Fibroblast of lung (primary cell): ENCODE measurements at places on chromosomes 6 and 20. TPM values are rescaled to one million over a fixed set of nuclear protein-coding genes. Genes with fewer than 3 reads are reported as not detected.

INSM1 gene
- total RNA-seq = not detected in 2 replicates

DNA sequence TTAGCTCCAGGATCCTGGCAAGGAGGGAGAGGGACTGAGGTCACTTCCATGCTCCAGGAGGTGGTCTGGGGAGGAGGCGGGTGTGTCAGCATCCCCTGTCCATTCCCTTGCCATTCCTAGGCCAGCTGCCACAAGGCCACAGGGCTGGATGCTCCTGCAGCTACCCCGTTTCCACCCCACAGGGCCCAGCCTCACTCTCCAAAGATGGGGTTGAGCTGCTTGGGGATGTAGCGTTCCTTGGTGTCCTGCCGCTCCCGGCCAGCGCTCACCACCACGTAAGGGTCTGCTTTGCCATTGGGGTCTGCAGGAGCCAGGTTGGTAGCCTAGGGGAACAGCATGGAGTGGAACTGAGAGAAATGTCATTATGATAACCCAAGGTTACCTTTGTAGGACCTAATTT lies 23.0 kb downstream of the ERGIC3 start:
- no peak for DNase-seq

GRCh38 chr20:8909596-8909995 lies 159.3 kb upstream of the PLCB4 start:
- no peak for DNase-seq

DNA sequence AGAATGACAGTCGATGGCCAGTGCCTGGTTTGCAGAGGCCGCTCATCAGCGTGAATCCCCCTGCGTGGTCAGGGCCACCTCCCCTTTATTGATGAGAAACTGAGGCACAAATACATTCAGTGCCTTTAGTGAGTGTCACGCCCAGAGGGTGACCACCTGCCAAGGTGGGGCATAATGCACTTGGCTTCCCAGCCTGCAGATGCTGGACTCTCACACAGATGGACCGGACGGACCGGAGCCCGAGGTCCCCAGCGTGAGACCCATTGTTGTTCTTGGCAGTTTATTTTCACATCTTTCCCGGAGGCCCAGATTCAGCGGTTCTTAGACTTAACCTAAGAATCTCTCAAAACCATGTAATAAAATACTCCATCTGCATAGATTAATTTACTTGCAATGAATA lies 74.4 kb downstream of the YTHDF1 start:
- DNase-seq = no peak

DNA sequence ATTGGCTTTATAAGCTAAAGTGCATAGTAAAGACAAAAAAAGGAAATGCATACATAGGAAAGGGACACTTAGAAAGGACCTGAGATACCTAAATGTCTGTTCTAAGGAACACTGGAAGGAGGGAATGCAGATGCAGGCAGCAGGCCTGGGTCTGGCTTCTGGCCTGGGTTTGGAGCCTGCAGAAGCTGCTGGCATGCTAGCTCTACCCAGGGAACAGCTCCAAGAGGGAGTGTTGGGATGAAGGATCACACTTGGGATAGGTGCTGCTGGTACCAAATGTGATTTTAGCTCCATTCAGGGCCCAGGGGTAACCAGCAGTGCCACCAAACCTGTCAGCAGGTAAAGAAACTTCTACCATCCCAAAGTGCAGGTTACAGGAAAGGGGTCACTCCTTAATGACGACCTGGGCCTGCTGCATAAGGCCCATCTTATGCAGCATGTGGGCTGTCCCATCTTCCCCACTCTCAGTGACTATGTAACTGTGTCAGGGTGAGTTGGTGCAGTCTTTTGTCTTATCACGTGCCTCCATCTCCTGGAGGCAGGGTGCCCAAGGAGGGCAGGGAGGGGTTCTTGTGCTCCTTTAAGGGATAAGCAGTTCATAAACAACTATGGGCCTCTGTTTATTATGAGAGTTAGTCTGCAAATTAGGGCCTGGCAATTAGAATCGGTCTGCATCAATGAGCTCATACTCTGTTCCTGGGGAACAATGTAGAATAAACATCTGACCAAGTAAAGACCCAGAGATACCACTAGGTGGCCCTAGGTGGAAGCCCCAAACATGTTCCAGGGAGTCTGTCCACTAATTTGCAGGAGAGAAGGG lies 26.9 kb downstream of the DDX27 start:
- DNase-seq = peak; percentile 47

GRCh38 chr6:83921315-83921714 lies 61.8 kb downstream of the CYB5R4 start:
- no peak for DNase-seq

DNA sequence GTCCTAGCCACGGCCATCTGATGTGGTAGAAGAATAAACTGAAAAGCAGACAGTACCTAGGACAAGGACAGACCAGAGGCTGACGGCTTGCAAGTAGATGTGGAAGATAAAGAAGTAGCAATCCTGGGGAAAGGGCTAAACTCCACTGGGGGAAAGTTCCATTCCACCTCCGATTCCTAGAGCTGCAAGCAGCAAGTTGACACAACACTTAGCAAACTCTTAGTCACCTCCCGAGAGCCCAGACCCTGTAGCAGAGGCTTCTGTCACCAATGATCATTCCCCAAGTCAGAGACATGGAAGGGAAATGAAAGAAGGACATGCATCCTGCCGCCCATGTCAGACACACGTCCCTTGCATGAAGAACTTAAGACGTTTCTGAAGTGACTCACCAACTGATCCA lies 99.2 kb upstream of the RPS6KA2 start:
- no peak for DNase-seq

ZNF165 gene
- total RNA-seq = 0.33 and 0.51 TPM in 2 replicates

PTGIS gene
- total RNA-seq = 41.5 and 79.1 TPM in 2 replicates

DNA sequence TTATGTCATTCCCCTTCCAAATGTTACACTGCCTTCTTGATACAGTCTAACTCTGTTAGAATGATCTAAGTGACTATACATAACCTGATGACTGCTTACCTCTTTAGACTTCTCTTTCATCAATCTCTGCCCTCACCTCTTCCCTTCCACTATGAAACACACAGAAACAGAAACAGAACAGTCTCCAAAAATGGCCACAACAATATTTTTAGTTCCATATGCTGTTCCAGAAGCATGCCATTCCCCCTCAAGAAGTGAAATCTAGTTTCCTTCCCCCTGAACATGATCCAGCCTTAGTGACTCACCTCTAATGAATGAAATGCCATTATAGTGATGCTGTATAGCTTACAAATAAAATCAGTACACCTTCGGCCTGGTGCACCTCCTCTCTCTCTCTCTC lies 229.3 kb upstream of the TENT5A start:
- DNase-seq = peak; percentile 65

NEDD9 gene
- total RNA-seq = 13.6 and 33.7 TPM in 2 replicates

GRCh38 chr6:47464052-47464451 lies 13.5 kb upstream of the CD2AP start:
- no peak for DNase-seq

DNA sequence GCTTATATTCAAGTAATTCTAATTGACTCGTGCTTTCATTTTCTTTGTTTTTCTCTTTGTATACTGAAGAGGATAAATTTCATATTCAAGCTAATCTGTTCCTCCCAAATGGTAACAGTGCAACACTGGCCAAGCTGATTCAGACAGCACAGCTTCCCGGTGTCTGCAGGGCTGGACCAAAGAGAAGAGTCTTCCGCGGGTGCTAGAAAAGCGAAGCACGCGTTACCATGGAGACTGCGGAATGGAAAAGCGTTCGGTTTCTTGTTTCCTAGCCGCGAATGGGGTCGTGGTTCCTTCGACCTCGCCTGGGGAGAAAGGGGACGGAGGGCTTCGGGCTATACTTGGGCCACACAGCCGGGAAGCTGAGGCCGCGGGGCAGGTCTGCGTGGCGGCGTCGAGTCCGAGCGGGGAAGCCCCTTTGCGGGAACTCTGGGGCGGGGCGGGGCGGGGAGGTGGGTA lies 6.2 kb upstream of the ZNF311 start:
- DNase-seq = peak; percentile 67

- DNase-seq = peak; percentile 35
Measured at GRCh38 chr20:11952639-11953038, 34.9 kb downstream of the BTBD3 start.

- DNase-seq = peak; percentile 92
Measured at GRCh38 chr6:111804627-111805235, 68.5 kb downstream of the FYN start.

OOEP gene
- total RNA-seq = 0.17 TPM in 1 of 2 replicates, not detected in the other

MOG gene
- not detected in 2 replicates for total RNA-seq

MED23 gene
- total RNA-seq = 24.7 and 27.4 TPM in 2 replicates

DNA sequence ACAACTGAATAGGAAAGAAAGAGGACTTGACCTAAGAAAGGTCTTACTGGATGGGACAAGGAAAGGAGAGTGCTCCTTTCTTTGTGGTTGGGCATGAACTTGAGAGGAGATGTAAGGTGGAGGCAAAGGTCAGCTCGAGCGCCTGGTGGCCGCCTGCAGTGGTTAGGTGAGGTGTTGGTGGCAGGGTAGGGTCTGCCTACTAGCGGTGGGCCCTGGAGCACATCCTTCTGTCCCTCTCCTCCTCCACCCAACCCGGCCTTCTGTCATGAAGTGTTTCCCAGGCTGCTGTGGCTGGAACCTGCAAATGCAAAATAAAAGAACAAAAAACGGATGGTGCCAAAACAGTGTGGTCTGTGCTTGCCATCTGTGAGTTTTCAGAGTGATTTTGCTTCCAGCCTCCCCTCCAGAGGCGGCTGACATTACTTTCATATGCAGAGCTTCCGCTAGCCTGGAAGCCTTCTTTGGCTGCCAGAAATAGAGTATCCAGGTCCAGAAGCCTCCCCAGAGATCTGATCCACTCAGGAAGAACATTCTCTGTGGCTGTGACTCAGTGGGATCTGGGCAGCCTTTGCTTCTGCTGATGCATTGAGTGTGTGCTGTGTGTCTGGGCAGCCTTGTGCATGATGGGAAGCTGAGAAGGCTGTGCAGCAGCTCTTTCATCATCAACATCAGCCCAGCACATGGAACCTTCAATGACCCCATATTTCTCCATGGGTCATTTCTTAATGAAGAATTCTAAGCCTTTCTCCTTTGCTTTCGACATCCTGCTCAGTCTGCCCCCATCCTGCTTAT lies 79.8 kb upstream of the FAM184A start:
- peak; percentile 36 for DNase-seq

NHLRC1 gene
- 3.1 and 3.5 TPM in 2 replicates for total RNA-seq

DDX43 gene
- total RNA-seq = 2.0 and 3.1 TPM in 2 replicates

DNA sequence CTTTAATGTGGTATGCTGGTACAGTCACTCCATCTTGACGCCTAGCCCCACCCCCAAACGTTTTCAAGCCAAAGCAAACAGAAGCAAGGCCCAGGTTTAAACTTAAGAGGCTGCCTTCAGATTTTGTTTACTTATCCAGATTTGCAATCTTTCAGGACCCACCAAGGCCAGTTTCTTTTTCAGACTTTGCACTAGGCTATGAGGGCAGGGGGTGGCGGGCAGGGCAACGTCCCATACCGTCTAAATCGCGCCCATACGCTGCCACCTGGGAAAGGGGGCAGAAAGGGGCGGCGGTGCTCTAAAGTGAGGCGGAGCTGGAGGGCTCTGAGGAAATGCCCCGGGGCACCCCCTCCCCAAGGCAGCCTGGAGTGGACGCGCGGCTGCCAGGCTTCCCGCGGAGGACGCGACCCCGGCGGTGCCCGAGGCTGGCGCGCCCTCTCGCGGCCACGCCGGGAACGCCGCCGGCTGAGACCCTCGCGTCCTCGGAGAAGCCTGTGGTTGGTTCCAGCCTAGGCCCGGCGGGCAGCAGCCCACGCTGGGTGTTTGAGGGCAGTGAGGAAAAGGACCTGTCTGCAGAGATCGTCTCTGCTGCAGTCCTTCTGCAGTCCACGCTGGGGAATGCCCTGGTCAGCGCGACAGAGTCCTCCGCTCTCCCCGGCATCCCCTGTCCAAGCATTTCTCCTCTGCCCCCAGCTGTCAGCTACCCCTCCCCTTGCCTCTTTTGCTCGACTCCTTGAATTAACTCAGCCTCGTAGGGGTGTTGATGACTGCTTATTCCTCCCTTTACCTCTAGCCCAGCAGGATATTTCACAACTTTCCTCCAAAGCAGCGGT lies 129.2 kb upstream of the PRND start:
- peak; percentile 72 for DNase-seq

DNA sequence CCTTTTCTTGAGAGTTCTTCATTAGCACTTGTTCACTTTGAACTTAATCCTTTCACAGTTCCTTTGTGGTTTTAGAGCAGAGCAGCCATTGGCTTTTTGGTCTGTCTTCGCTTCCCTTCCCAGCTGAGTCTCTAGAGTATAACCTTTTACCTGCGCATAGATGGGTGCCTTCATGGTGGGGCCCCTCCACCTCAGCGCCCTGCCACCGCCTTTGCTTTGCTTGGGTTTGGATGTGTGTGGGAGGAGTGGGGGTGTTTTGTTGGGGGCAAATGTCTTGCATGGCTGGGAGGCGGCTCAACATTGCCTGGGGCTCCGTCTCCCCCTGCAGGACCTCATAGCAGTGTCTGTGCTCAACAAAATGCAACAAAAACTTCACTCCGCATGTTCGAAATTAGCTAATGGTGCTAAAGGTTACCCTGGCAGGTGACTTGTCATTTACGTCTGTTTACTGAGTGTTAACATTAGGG lies 11.9 kb downstream of the PYGB start:
- DNase-seq = no peak

DNA sequence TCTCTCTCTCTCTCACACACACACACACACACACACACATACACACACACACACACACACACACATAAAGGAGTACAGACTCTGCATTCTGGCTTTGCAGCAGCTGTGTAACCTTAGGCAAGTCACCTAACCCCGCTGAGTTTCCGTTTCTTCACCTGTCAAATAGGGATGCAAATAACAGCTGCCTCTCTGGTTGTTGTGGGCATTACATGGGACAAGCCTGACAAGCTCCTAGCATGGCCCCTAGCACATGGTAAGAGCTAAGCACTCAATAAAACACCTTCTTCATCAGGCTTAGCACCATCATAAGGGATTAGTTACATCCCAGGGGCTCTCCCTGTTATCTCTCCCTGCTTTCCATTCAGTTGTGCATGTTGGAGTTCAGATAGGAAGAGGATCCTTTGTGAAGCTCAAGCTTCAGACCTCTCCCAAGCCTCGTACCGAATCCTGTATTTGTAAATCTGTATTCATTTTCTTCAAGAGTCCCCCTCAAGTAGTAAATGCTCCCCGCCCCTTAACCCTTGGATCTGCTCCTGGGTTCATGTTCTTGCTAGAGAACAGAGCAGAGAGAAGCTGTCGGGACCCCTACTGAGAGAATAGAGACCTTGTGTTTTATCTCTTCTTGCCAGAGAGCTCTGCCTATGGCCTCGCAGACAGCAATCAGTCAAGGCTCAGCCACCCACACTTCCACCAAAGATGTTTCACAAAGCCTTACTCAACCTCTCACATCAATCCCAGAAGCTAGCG lies 2.2 kb downstream of the SLC13A3 start:
- no peak for DNase-seq

CHRNA4 gene
- not detected in 2 replicates for total RNA-seq

- DNase-seq = no peak
Measured at GRCh38 chr6:127460465-127460864, 1.3 kb upstream of the KIAA0408 start.

DNA sequence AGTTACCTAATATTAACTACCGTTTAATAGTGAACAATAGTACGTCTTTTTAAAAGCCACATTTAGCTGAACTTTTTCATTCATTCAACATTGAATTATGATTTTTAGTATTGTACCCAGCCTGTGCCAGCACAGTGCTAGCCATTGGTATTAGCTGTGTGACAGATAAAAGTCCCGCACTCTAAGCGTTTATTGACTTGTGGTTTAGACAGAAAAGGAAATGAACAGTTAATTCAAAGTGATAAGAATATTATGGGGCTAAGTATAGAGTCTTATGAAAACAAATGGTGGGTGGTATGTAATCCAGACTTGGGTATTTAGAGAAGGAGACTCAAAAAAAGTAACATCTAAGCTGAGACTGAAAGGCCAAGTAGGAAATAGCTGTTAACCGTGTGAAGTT lies 202.3 kb downstream of the RPS12 start:
- no peak for DNase-seq
